ENCODE measurements at places on chromosomes 5 and 9.

DNA sequence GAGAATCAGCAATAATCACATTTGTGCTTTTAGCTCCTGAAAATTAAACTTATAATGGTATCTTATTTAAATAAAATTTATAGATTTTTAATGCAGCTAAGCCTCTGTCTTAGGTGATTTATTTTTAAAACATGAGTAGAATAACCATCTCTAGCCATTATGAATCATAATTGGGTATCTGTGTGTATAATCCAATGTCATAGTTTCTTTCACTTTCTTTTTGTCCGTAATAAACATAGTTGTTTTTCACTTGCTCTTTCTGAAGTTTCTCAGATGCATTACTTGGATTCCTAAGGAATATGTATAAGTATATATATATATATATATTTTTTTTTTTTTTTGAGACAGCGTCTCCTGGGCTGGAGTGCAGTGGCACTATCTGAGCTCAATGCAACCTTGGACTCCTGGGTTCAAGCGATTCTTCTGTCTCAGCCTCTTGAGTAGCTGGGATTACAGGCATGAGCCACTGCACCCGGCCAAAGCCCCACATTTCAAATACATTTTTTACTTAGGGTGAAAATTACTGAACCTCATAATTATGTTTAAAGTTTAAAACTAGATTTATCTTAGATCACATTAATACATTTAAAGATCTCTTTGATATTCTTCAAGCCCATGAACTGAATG is 377.1 kb downstream of the PRDM9 start:
- DNase-seq = no peak

GRCh38 chr9:121038362-121038761 is 11.7 kb downstream of the C5 start:
- DNase-seq = no peak

- no peak for DNase-seq
These were observed 201.2 kb downstream of the ADCY2 start for GRCh38 chr5:7597059-7597642.

GRCh38 chr5:14816999-14817761 is 54.4 kb downstream of the ANKH start:
- DNase-seq = no peak

- no peak for DNase-seq
These were observed 34.6 kb downstream of the NKX2-5 start for GRCh38 chr5:173200356-173200755.

GRCh38 chr5:159098603-159099436 is 896 bp downstream of the EBF1 start:
- peak; percentile 8 for DNase-seq

GRCh38 chr9:1495282-1496030 is 445.3 kb downstream of the DMRT2 start:
- no peak for DNase-seq

- DNase-seq = no peak
These were observed 370.4 kb downstream of the GLIS3 start for GRCh38 chr9:3929345-3930047.

DNA sequence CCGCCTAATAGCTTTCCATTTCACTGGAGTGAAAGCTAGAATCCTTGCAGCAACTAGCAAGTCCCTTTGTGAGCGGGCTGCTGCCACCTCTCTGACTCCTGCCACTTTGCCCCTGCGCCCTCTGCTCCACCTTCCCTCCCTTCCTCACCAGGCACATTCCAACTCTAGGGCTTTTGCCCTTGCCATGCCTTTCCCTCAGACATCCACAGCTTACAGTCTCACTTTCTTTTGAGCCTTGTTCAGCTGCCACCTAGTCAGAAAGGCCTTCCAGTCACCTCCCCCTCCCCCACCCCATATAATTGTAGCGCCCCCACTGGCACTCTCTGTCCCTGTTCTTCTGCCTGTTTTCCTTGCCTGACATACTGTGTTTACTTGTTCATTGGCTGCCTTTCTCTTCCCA is 31.0 kb downstream of the CYSTM1 start:
- no peak for DNase-seq

DNA sequence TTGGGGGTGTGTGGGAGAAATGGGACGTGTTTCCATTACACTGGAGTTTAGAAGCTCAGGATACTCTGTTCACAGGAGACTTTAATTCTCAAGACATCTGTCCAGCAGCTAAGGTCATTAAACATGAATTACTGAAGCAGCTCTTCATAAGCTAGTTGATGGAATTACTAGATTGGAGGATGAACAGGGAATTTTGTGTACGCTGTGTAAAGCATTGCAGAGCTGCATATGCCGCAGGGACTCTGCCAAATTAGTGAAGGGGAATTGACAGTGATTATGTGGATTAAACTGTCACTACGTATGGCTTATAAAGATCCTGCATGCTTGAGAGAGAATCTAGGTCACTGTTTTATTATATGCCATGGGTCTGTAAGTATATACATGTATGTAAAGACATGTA is 177.5 kb upstream of the TBC1D2 start:
- DNase-seq = no peak

- DNase-seq = no peak
These were observed 686 bp downstream of the BRD9 start for GRCh38 chr5:891837-892393.

DNA sequence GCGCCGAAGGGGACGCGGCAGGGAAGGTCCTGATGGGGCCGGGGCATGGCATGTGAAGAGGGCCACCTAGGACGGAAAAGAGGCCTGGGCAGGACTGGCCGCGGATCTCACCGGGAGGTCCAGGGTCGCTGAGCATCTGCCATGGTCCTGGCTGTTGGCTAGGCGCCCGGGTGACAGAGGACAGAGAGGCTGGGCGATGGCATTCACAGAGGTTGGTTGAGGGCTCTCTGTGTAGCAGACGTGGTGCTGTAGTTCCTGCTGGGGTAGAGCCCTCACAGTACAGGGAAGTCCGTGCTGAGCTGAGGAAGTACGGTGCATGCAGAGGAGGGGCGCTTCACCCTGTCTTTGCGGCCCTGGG is 427 bp downstream of the PCYOX1L start:
- peak; percentile 22 for DNase-seq

- no peak for DNase-seq
These were observed 150.9 kb downstream of the FGF18 start for GRCh38 chr5:171570244-171570825.

DNA sequence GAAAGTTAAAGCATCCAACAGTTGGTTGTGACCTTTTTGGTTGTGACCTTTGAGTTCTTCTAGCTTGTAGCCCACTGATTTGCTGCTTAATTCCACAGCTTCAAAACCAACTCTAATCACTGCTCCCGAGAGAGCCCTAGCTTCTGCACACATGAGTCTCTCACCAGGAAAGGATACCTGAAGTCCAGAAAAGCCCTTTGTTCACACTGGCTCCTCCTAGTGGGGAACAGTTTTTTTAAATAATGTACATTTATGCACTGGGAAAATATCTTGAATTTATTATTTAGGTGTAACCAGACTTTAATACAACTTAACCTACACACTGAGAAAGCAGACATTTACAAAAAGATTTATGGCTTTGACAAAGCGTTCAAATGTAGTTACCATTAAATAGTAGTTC is 120.2 kb upstream of the CCDC152 start:
- no peak for DNase-seq

DNA sequence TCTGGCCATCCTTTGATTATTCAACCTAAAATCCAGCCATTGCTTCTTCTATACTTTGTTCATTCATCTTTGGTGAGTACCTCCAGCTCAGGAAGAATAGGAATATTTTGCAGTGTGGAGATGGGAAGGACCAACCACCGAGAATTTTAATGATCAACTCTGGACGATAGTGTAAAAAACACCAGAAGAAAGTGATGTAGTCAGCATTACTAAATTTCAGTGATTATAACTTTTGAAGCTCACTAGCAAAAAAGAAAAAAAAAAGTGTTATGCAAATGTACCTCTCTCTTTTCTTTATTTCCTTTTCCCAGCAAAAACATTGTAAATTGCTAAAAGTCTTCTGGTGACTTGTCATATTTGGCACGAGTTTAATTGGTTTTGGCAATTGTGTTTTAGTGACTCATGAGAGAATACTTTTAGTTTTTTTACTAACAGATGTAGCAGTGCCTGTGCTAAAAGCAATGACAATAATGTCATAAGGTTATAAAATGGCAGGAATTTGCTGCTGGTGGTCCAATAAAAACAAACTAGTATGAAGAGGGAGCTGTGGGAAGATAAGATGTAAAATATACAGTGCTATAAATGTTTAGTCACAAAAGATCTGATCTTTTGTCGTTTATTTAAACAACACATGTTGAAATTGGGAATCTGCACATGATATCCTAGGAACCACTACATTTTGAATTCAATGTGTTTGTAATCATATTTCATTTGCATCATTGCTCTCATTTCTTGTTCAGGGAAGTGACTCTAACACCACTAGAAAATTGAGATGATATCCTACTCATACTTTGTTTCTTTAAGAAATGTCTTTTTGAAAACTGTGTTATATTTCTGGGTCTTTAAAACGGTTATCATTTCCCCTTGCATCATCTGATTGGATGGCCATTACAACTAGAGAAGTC is 81.3 kb upstream of the ERCC6L2 start:
- no peak for DNase-seq

DNA sequence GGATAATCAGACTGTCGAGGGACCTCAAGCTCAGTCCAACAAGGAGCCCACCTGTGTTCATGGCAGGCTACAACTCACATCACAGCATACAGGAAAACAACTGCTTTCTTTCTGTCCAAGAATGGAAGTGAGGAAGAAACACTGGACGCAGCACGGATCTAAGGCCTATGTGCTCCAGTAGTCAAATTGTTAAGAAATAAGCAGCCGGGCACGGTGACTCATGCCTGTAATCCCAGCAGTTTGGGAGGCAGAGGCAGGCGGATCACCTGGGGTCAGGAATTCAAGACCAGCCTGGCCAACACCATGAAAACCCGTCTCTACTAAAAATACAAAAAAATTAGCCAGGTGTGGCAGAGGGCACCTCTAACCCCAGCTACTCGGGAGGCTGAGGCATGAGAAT is 427.8 kb downstream of the BNC2 start:
- DNase-seq = no peak

GRCh38 chr5:154519359-154519758 is 41.3 kb upstream of the HAND1 start:
- DNase-seq = no peak

DNA sequence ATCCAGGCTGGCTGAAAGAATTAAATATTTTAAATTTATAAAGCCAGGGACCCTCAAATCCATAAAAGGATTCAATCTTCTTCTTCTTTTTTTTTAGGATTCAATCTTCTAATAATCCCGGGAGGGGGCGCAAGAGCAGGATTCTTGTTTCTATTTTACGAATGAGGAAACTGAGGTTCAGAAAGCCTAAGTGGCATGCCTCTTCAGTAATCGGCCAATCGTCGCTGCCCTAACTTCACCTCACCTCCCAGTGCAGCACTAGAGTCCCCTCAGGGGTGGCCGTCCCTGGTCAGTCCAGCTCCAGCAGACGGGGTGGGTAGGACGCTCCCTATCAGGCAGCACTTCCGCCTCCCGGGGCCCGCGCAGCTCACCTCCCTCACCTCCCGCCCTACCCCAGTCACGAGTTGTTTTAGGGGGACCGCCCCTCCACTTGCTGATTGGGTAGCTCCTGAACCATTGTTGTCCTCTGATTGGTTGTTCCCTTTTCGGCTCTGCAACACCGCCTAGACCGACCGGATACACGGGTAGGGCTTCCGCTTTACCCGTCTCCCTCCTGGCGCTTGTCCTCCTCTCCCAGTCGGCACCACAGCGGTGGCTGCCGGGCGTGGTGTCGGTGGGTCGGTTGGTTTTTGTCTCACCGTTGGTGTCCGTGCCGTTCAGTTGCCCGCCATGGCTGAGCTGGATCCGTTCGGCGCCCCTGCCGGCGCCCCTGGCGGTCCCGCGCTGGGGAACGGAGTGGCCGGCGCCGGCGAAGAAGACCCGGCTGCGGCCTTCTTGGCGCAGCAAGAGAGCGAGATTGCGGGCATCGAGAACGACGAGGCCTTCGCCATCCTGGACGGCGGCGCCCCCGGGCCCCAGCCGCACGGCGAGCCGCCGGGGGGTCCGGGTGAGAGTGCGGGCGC is at the start of gene CLTA:
CLTA (plus strand) TSS at position 534 of the 902 bp plus-strand sequence; CDS start at position 670, 136 bp downstream.
- peak; percentile 97 for DNase-seq

- DNase-seq = no peak
These were observed 5.7 kb upstream of the GAPVD1 start for GRCh38 chr9:125255781-125256391.

GRCh38 chr5:154729613-154730012 is 25.6 kb upstream of the LARP1 start:
- no peak for DNase-seq

DNA sequence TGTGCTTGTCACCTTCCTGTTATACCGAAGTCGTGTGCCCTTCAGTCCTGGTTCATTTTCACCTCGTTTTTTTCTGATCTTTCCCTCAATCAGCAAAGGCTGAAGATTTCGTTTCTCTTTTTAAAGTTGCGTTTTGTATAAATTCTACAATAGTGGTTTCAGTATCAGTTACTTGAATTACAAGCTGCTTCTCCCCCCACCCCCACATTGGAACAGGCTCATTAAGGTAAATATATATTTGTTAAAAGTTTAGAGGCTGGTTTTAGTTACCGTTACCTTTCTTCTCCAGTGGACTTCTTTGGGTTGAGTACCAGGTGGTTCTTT is 881 bp downstream of the SUB1 start:
- no peak for DNase-seq
